ENCODE measurements at places on chromosomes 2 and 18. TPM values are rescaled to one million over a fixed set of nuclear protein-coding genes. Genes with fewer than 3 reads are reported as not detected.

GRCh38 chr2:45237128-45237527, 227.9 kb upstream of the SIX2 start:
- no peaks in the 10 kb centered on the region for H3K27me3 ChIP-seq
- no peak overlapping the region for H3K4me3 ChIP-seq
- H3K4me1 ChIP-seq: 0 out of 2 replicates have a peak, but pooled peaks cover 2% of the 10 kb centered on the region
- no peak for DNase-seq

- no peak for DNase-seq
- no peaks in the 10 kb centered on the region for H3K36me3 ChIP-seq
- no peaks in the 10 kb centered on the region for H3K4me1 ChIP-seq
- no peak overlapping the region for H3K4me3 ChIP-seq
Measured at GRCh38 chr2:140918426-140918825, 1212.4 kb downstream of the LRP1B start.

GRCh38 chr2:161981679-161982250, 92.2 kb downstream of the DPP4 start:
- no peak for DNase-seq
- H3K27ac ChIP-seq: no peak overlapping the region
- no peaks in the 10 kb centered on the region for H3K36me3 ChIP-seq
- H3K27me3 ChIP-seq: no peaks in the 10 kb centered on the region
- H3K4me1 ChIP-seq: peaks cover 6% of the 10 kb centered on the region

DNA sequence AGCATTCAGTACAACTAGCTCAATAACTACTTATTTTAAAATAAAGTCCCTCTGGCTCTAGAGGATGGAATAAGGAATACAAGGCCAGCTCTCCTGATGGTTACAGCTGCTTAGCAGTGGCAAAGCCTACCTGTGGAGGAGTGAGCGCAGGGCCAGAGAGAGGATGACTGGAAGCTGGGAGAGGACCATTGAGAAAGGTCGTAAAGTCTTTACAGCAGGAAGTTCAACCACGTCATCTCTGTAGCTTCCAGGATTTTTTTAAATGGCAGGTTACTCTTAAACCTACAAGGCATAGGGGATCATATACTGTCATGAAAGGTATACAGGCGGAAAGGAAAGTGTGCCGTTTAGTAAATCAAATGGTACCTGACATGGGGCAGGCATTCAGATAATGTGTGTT, 26.3 kb downstream of the ANXA4 start:
- no peaks in the 10 kb centered on the region for H3K27me3 ChIP-seq
- DNase-seq: no peak
- H3K27ac ChIP-seq: no peak overlapping the region
- peaks cover 24% of the 10 kb centered on the region for H3K4me1 ChIP-seq

DNA sequence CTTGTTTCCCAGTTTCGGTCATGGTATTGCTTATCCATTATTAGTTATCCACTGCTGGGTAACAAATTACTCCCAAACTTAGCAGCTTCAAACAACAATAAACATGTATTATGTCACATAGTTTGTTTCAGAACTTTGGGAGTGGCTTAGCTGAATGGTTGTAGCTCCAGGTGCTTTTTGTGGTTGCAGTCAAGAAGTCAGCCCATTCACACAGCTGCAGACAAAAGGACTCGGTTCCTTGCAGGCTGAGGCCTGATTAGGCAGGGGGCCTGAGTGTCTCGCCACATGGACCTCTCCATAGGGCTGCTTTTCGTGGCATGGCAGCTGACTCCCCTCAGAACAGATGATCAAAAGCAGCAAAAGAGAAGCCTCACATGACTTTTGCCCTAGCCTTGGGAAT, 58.2 kb upstream of the ITGA4 start:
- no peak overlapping the region for H3K4me3 ChIP-seq
- H3K36me3 ChIP-seq: no peaks in the 10 kb centered on the region
- no peak for DNase-seq
- no peaks in the 10 kb centered on the region for H3K4me1 ChIP-seq

GRCh38 chr18:80191907-80192652, 55.2 kb downstream of the PARD6G start:
- peaks cover 11% of the 10 kb centered on the region for H3K4me1 ChIP-seq
- no peak overlapping the region for H3K27ac ChIP-seq
- no peaks in the 10 kb centered on the region for H3K27me3 ChIP-seq
- H3K36me3 ChIP-seq: no peaks in the 10 kb centered on the region
- no peak overlapping the region for H3K4me3 ChIP-seq

GRCh38 chr2:44906972-44907371, 34.5 kb upstream of the SIX3 start:
- no peak overlapping the region for H3K27ac ChIP-seq
- H3K4me3 ChIP-seq: no peak overlapping the region
- peaks cover 7% of the 10 kb centered on the region for H3K4me1 ChIP-seq
- no peaks in the 10 kb centered on the region for H3K27me3 ChIP-seq
- DNase-seq: no peak

DNA sequence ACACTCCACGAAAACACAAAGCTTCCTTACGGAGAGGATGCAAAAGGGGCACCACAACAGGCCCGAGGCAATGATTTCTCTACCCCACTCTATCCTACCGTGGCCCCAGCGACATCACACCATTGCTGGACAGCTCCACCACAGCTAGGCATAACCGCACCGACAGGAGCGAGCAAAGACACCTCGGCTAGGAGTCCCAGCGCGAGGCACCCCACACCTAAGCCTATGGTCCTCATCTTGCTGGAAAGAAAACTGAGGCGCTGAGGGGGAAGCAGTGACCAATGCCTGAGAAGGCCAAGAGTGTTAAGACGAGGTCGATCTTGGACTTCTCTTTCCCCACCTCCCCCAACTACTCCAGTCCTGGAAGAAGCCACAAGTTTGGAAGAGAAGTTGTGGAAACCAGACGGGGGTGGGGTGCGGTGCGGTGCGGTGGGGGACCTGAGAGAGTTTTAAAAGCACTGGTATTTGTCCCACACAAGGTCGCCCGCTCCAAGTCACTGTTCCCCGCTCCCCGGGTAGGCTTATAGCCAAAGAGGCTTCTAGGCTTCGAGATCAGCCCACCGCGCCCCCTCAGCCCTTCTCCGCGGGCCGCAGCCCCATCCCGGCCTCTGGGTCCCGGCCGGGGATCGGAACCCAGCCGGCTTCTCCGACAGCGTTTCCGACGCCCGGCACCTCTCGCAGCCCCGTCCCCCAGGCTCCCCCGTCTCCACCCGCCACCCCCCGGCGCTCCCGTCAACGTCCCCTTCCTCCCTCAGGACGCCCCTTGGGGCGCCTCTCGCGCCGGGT, 766 bp downstream of the PDE6D start:
- peaks cover 11% of the 10 kb centered on the region for H3K4me1 ChIP-seq
- peak; percentile 71 for DNase-seq
- 0 out of 2 replicates have a peak, but pooled peaks cover 7% of the 10 kb centered on the region for H3K27me3 ChIP-seq
- no peak overlapping the region for H3K27ac ChIP-seq
- H3K4me3 ChIP-seq: peak overlapping the region; percentile 64

DNA sequence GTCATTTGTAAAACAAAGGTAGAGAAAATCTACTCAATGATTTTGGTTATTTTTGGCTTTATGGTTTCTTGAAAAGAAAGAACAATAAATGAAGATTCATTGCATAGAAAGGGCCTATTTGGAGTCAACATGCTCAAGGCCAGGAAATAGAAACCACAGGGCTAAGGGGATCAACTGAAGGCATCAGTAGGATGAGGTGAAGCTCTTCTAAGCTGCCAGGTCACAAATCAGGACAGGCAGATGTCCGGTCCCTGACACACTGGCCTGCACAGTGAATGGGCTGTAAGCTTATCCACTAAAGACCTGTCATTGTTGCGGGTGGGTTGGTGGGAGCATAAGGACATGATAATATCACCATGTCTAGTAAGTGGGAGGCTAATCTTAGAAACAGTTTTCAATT, 31.6 kb upstream of the RNF138 start:
- DNase-seq: no peak
- no peaks in the 10 kb centered on the region for H3K36me3 ChIP-seq
- no peak overlapping the region for H3K4me3 ChIP-seq
- H3K27ac ChIP-seq: no peak overlapping the region
- peaks cover 27% of the 10 kb centered on the region for H3K4me1 ChIP-seq

SERPINB3 gene
- polyA plus RNA-seq: 0.33 TPM

CFAP65 gene
- 0.37 TPM for polyA plus RNA-seq

CYP27A1 gene
- 2.0 TPM for polyA plus RNA-seq

ZDBF2 gene
- 7.6 TPM for polyA plus RNA-seq

CCBE1 gene
- polyA plus RNA-seq: 1.2 TPM
